ENCODE measurements at places on chromosomes 5 and 9.

DNA sequence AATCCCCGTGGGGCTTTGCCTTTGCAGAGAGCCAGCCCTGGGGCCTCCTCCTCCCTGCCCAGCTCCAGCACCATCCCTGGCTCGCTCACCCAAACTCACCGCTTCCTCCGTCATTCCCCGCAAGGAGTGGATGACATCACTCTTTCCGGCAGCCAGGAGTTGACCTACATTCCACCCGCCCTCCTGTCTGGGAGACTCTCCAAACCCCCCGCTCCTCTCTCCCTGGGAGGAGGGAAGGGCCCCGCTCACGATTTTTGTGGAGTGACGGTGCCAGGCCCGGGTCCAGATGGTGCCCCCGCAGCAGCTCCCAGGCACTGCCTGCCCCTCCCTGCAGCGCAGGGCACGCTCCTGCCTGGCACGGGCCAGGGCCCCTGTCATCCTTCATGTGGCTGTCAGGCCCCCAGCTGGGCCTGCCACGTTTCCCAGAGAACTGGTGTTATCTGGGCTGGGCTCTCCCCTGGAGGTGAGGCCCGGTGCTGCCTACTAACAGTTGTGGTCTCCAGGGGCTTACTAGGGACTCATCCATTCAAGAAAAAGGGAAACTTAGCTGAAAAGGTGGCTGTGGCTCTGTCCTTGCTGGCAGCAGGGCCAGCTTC lies 52.3 kb downstream of the NTNG2 start:
- no peak for DNase-seq

GRCh38 chr5:33059081-33059480 lies 348.0 kb downstream of the NPR3 start:
- no peak for DNase-seq

DNA sequence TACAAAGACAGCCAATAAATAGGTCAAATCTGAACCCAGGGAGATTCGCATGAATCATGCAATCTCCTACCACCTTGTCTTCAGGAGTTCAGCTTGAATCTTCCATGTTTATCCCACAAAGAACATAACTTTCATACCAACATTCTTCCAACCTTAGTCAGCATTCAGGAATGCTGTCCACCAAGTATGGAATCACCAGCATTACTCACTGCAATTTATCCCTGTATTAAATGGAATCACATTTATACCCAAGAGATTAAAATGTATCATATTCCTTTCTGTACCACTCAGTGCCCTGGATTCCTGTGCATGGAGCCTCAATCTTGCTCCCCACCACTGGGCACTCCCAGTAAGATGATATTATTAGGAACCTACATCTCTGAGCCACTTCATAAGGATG lies 162.6 kb downstream of the GLIS3 start:
- DNase-seq, result no peak

- DNase-seq, result no peak
These were observed 233.6 kb downstream of the CRB2 start for GRCh38 chr9:123589361-123590239.

GRCh38 chr5:92460505-92460904 lies 1077.4 kb upstream of the ARRDC3 start:
- DNase-seq, result no peak

- DNase-seq, result no peak
These were observed 50.1 kb upstream of the BASP1 start for GRCh38 chr5:17167171-17167891.

GRCh38 chr5:93141969-93142368 lies 439.1 kb downstream of the NR2F1-AS1 start:
- DNase-seq, result no peak

DNA sequence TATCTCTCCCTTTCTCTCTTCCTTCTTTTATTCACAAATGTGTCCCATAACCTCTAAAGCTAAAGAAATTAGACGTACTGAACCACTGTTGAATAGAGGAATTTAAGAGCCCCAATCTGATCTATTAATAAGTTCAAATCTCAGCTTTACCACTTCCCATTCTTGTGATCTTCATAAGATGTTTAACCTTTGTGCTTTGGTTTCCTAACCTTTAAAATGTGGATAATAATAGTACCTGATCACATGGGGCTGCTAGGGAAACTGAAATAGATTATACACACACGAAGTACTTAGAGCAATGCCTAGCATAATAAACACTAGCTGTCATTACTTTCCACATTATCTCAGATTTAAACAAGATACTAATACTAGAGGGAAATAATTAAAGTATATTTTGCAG lies 324.3 kb upstream of the SEMA6A start:
- DNase-seq, result no peak

DNA sequence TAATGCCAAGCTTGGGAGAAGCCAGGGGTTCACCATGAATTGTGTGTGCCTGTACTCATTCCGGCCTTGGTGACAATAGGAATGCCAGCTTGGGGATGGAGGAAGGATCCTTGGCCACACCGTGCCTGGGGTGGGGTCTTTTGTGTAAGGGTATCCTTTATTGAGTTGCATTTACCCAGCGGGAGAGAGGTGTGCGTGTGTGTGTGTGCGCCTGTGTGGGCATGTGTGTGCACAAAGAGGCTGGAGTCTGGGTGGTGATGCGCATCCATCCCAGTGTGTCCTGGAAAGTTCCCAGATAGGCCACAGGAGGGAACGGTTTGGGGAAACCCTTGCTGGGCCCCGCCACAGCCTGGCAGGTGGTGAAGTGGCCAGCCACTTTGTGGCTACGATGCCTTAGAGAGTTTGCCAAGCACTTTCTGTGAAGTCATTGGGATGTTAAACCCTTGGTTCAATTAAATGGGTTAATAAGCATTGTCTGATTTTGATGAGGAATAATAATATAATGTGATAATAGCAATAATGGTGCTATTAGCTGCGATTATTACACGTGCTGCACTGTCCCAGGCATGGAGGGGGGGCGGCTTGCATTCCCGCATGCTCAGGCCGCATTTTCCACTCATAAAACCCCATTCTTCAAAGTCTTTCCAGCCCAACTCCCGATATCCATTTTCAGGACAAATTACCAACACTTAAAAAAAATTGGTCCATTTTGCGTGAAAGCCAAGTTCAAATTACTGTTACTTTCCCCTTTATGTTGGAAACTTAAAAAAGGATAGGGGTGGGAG lies 13.7 kb downstream of the PITX1 start:
- no peak for DNase-seq

- DNase-seq, result no peak
These were observed 206.7 kb downstream of the ARHGAP26 start for GRCh38 chr5:142976861-142977260.

GRCh38 chr5:35320029-35320428 lies 89.7 kb upstream of the PRLR start:
- DNase-seq, result no peak

- DNase-seq, result no peak
These were observed 5.2 kb upstream of the BARX1 start for GRCh38 chr9:93960221-93960970.

DNA sequence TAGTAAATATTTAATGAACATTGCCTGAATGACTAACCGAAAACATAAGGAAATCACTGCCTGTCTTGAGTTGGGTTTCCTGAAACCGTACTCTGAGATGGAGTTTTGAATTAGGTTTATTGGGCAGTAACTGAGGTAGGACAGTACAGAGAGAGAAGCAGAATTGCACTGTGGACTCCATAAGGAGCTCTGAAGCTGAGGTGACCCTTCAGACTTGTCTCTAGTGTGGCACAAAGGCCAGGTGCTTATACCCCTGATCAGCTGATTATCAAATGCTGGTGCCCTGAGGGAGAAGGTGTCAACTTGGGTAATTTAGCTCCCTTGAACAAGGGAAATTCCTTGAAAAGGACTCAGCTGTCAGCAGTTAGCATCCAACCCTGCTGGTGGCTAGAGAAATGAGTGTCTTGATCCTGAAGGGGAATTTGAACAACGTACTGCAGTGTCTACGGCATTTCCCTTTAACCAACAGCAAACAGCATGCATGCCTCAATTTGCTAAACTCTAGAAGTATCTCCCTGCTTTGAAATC lies 135.0 kb upstream of the SMARCA2 start:
- DNase-seq, result no peak

GRCh38 chr9:109812818-109813281 lies 32.9 kb downstream of the PALM2AKAP2 start:
- no peak for DNase-seq

DNA sequence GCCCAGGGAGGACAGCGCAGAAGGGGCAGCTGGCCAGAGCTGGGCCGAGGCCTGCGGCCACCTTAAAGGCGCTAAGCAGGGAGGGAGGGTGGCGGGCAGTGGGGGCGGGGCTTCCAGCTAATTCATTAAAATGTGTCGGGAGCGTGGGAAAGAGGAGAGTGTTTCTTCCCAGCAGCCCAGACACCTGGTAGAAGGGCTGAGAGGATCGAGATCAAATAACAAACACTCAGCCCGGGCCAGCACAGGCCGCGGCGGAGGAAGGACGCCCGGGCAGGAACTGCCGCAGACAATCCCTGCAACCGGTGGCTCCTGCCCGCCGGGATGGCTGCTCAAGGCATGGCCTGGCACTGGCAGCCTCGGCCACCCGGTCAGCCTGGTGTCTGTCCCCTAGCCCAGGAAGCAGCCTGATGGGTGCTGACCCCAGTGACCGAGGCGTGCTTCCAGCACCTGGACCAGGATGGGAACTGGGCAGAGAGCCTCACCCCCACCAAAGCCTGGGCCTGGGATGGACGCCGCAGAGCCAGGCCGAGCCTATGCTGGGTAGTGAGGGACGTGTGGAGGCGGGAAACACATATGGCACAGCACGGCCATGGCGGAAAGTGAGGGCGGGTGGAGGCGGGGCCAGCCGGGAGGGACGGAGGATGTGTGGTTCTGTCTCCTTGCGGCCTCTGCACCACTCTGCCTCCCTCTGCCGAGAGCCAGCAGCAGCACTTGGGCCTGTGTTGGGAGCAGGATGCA lies 3.2 kb upstream of the NRARP start:
- peak; percentile 19 for DNase-seq

DNA sequence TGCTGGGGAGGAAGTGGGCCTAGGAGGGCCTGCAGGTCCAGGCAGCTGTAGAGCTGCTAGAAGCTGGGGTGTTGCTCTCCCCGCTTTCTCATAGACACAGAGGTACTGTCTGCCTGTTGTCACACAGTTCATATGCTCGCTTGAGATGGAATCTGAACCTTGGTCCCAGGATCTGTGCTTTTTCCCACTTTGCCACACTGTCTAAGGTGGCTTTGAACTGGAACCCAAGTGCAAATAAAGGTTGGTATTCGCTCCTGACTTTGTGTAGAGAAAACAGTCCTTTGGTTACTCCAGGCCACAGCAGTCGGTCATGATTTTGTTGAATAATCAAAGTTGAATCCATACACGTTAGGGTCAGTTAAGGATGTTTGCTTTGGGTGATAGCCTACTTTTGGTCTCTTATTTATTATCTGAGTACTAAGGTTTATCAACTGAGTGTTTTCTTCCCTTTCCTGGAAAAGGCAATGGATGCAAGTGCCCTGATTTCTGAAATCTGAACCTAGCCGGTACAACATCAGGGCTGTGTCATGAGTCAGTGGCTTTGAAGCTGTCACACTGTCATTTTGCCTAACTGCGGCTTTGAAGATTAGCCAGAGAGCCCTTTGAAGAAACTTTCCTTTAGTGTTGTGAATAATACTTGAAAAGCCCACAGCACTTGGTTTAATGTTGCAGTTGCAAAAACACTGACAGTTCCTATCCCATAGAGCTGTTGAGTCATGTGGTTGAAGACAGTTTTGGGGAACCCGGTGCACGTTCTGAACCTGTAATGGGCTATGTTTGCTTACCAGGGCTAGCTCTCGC lies 41.3 kb downstream of the HABP4 start:
- DNase-seq, result no peak

DNA sequence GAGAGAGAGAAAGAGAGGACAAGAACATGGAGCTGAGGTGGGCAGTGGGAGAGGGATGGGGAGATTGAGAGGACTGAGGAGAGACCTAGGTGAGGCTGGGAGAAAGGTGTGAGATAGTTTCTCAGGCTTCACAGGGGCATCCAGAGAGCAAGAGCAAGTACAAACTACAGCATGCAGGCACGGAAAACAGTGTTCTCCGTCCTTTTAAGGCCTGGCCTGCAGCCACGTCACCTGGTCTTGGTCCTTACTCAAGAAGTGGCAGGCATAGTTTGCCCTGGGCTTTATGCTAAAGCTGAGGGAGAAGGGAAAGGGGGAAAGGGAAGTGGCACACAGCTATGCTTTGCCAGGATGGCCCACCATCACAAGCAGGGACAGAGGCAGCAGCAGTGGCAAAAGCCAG lies 65.7 kb downstream of the SIL1 start:
- DNase-seq, result no peak

GRCh38 chr5:154275566-154275965 lies 85.0 kb downstream of the GALNT10 start:
- DNase-seq, result no peak

- DNase-seq, result no peak
These were observed 31.7 kb downstream of the GPR21 start for GRCh38 chr9:123065196-123065595.

DNA sequence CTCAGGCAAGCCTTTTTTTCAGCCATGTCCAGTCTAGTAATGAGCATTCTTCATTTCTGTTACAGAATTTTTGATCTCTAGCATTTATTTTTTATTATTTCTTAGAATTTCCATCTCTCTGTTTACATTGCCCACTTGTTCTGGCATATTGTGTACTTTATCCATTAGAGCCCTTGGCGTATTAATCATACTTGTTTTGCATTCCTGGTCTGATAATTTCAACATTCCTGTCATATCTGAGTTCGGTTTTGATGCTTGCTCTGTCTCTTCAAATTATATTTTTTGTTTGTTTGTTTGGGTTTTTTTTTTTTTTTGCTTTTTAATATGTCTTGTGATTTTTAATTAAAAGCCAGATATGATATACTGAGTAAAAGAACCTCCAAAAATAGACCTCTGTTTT lies 23.0 kb upstream of the JAK2 start:
- DNase-seq, result no peak

DNA sequence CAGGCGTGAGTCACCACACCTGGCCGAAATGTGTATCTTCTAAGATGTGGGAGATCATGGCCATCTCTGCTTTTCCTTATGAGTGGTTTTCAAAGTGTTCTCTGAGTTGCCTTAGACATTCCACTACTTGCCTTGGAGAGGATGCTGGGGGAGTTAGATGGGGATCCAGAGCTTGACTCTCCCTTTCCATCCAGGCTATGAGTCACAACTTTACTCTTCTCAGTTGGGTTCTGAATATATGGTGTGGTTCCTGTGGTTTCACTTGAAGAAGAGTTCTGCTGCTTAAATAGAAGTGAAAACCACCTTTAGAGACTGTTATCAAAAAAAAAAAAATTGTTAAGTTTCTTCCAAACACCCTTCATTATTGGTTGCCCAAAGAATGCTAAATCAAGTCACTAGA lies 217.6 kb downstream of the ZNF608 start:
- no peak for DNase-seq

DNA sequence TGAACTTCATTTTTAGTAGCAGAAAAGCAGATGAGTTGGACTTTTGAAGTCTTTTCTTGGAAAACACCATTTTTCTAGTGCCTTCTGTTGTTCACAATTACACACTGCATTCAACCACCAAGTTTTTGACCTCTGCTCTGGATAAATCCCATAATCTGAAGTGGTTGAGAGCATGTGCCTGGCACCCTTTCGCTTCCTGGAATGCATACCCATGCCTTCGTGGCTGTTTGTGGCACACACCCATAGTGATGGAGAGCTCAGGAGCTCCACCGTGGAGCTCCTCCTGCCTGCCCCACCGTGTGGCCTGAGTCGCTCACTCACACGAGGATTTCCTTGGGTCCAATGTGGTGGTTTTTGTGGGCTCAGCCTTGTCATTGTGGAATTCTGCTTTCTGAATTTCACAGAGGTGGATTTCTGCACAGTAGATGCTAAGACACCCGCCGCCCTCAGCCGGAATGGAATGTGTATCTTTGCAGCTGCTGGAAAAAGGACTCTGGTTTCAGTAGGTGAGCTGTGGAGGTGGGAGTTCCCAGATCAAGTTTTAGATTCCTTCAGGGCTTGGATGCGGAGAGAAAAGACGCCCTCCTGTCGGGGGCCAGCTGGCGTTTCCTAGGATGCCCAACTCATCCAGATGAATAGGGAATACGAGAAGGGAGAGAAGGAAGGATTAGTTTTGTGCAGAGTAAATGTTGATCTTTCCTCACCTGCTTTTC lies 500.4 kb downstream of the IRX1 start:
- DNase-seq, result no peak
